ENCODE measurements at places on chromosomes 1 and 21.

- no peak for DNase-seq
Observed at GRCh38 chr21:41678924-41679318, 87.9 kb downstream of the RIPK4 start.

DNA sequence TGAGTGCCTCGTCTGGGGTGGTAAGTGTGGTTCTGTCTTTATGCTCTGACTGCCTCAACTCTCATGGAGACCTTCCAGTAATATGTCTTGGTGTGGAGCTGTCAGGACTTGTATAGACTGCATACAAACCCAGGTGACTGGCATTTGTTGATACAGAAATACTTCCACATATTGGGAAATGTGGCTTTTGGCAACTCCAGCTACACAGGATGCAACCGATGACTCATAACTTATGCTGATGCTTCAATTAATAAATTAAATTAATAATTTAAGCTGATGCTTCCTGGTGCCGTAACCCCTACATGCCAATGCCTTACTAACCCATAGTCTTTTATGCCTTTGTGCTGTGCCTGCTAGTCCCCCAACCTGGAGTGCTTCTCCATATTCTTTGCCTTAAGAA, 72.3 kb upstream of the ARTN start:
- DNase-seq: no peak

DNA sequence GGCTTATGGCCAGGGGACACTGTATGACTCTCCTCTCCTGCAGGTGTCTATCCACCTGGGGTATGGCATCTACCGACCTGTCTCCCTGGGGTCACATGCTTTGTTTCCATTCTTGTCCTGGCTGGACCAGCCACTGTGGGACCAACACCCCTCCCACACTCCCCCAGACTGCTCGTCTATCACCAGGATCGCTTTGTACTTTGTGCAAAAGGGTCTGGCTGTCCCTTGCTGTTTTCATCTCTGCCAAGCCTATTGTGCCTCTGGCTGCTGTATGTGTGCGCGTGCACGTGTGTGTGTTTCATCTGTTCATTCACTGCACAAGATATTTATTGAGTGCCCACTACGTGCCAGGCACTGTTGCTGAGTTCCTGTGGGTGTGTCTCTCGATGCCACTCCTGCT, 25.5 kb downstream of the ETNK2 start:
- no peak for DNase-seq

- no peak for DNase-seq
Observed at GRCh38 chr1:39016604-39017171, 9.5 kb upstream of the NDUFS5 start.

GRCh38 chr1:43547538-43548072, 16.9 kb downstream of the PTPRF start:
- DNase-seq: no peak

- DNase-seq: no peak
Observed at GRCh38 chr1:205934788-205935187, 8.5 kb downstream of the SLC26A9 start.

- no peak for DNase-seq
Observed at GRCh38 chr1:16018749-16019643, 1.2 kb upstream of the HSPB7 start.

GRCh38 chr1:200351826-200352549, 57.8 kb downstream of the ZNF281 start:
- DNase-seq: peak; percentile 20

- DNase-seq: no peak
Observed at GRCh38 chr1:65440915-65441314, 20.4 kb downstream of the LEPR start.

- DNase-seq: no peak
Observed at GRCh38 chr1:35706846-35707600, 11.7 kb downstream of the C1orf216 start.

GRCh38 chr1:191558379-191558778, 599.9 kb upstream of the RGS18 start:
- DNase-seq: no peak

- no peak for DNase-seq
Observed at GRCh38 chr1:208336137-208336518, 91.9 kb upstream of the PLXNA2 start.

DNA sequence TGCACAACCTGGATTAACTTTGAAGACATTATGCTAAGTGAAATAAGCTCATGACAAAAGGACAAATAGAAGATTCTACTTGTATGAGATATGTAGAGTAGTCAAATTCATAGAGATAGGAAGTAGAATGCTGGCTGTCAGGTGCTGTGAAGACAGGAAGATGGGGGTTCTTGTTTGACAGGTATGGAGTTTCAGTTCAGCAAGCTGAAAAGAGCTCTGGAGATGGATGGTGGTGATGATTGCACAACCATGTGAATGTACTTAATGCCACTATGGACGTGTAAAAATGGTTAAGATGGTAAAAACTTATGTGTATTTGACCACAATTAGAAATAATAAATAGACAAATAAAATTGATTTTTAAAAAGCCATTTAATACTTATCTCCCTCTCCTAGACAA, 169.8 kb upstream of the DUSP10 start:
- no peak for DNase-seq

- DNase-seq: peak; percentile 65
Observed at GRCh38 chr1:58395355-58395754, 151.2 kb downstream of the OMA1 start.

DNA sequence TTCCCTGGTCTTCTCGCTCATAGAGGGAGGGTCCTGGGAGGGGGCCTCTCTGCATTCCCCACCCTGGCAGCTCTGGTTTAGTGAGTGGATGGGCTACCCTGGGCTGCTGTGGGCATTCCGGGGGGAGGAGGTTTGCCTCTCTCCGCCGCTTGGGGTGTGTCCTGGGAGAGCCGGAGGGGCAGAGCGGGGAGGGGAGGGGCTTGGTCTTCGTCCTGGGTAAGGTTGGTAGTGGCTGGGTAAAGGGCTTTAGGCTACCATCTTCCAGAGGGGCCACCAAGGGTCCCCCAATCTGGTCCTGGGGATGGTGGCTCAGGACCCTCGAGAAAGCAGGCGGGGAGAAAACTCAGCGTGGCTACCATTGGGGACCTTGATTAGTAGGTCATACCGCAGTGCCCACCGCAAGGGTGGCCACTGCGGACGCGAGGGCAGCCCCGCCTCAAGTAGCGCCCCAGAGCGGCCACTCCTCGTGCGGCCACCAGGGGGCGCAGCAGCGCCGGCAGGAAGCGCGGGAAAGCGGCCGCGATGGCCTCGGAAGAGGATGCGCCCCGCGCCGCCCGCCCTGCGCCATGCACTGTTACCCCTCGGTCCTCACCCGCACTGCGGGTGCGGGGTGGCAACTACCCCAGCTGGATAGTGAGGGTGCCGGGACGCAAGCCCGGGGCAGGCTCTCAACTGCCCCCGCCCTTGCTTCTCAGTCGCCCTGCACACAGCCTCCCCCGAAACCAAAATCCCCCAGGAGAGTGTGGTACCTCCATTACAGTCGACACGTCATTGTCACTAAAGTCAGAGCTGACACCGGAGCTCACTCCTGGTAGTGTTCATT, 44.1 kb upstream of the SLC25A33 start:
- no peak for DNase-seq

DNA sequence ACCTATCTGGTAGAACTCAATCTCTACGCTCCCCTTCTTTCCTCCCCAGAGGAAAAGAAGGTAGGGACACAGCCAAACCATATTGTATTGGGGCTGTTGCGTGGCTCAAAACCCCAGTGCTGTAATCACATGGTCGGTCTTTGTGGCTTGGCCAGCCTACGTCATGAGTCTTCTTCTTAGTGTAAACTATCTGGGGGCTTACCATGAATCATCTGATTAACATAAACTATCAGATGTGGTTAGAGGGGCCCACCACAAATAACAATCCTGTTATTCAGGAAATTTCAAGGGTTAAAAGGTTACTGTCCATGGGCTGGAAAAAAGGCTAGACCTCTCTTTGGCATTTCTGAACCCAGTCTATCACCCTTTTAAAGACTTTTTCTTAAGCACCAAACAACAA, 49.5 kb upstream of the GPR52 start:
- DNase-seq: no peak

GRCh38 chr1:193111641-193112090, 6.5 kb upstream of the GLRX2 start:
- DNase-seq: no peak

GRCh38 chr1:198141668-198142351, 15.0 kb upstream of the NEK7 start:
- DNase-seq: no peak

DNA sequence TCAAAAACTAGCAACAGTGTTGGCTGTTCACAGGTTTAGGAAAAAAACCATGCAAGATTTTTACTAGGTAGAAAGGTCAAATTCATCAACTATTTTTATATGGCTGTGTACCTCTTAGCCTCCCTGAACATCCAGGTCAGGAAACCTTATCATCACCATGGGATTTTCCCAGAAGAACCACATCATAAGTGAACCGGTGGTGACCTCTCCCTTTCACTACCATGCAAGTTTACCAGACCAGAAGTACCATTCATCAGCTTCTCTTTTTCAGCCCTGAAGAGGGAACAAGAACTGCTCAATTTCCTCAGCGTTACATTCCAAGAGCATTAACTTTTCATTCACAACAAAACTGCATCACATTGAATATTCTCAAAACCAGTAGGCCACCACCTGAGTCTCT, 5.9 kb downstream of the SSBP3 start:
- DNase-seq: no peak

DNA sequence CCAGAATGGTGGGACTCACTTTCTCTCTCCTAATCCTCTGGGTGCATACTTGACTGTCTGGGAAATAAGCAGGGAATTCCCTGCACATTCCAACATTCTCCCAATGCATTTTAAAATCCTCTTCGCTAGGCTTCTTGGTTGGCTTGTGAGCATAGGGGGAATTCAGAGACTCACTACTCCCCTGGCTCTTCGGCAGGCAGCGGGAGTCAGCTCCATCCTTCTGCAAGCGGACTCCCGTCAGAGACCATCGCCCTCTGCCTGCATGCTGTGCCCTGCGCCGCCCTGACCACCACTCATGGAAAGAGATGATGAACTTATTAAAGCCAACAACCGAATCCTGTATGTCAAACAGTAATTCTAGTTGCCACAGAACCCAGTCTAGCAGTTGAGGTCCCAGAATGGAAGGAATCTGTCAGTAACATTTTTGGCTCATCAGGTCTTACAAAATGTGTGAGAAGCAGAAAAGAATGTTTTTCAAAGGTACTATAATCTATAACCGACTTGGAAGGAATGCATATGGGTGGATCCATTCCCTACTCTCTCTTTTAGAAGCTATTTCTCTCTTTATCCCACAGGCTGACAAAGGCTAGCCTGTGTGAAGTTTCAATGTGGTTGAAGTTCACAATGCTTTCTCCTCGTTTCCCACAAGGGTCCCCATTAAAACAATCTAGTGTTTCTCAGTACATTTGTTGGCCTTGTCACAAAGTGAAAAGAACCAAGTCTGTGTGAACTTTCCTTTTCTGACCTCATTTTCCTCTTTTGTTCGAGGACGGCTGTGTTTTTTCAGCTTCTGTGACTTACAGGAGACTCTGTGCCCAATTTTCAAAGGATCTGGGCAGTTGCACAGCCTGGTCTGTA, 119.1 kb upstream of the ADAR start:
- no peak for DNase-seq

GRCh38 chr1:168490306-168490705, 53.5 kb downstream of the XCL2 start:
- DNase-seq: no peak

DNA sequence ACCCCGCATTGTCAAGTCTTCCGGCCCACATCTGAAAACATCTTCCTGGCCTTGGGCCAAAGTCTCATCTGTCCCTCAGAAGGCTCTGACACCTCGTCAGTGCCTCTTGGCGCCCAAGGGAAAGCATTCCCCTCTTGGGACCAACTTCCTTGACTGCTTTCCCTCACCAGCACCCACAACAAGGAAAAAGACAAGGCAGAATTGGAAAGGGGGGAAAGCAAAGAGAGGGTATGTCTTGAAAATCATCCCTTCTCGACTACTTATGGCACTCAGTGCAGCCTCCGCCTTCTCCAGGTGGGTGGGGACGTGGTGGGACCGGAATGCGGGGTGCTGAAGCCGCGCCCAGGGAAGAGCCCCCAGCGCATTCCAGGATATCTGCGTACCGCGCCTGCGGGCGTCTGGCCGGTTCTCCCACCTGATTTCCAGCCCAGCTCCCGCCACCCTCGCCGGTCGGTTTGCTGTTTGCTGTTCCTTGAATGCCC, 554 bp upstream of the SLC39A1 start:
- no peak for DNase-seq

GRCh38 chr1:216045400-216045799, 377.8 kb downstream of the USH2A start:
- DNase-seq: no peak

GRCh38 chr1:11479375-11479979, 522 bp downstream of the DISP3 start:
- DNase-seq: no peak

- no peak for DNase-seq
Observed at GRCh38 chr1:208979776-208980175, 603.7 kb upstream of the CAMK1G start.

DNA sequence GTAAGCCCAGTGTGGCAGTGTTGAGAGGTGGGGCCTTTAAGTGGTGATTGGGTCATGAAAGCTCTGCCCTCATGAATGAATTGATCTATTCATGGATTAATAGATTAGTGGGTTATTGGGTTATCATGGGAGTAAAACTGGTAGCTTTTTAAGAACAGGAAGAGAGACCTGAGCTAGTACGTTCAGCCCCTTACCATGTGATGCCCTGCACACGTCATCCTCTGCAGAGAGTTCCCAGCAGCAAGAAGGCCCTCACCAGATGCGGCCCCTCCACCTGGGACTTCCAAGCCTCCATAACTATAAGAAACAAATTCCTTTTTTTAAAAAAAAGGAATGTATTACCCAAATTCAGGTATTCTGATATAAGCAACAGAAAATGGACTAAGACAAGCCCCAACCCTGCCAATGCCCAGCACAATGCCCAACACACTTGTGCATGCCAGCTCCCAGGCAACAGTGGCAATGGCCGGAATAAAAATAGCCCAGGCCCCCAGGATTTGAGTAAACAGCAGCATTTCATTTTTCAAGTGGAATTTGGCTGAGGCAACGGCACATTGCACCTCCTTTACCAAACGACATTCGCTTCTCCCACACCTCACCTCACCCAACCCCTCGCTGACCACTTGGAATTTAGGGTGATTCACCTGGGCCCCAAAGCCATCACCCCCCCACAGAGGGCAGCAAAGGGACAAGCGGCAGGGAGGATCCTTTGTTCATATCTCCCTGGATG, 215.9 kb downstream of the TOMM20 start:
- DNase-seq: no peak
